Thoracic aorta (tissue), 2 donors: ENCODE measurements at places on chromosomes 7 and 10.

DNA sequence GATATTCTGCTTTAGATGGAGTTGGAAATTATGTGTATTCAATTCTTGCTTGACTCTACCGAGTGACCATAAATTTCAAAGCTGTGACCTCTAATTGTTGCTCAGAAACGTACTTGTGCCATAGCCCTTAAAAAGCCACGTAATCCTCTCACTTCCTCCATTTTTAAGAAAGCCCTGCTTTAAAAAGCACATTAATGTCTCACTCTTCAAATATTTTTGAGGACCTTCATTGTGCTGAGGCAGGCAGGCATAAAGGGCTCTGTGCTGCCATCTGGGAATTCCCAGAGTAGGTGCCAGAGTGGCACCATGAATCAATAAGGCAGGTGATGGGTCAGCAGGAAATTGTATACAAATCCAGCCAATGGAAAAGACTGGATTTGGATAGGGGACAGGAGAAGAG lies 97.7 kb upstream of the FAM204A start:
- DNase-seq = no peak

GRCh38 chr7:2750004-2750407 lies 62.0 kb downstream of the AMZ1 start:
- no peak for DNase-seq

DNA sequence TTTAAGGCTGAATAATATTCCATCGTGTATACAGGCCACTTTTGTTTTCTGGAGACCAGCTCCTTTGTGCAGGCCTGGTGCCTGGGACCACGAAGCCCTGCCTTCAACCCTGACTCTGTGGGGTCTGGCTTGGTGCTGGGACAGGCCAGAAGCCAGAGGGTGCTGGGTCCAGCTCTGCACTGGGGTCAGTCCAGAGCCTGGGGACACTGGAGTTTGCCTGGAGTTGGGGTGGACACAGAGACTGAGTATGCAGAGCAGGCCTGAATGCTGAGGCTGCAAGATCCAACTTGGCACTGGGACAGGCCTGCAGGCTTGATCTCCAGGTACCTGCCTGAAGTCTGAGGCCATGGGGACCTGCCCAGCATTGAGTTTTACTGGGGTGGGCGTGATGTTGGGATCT lies 558.8 kb upstream of the CNTNAP2 start:
- no peak for DNase-seq

- DNase-seq = no peak
Measured at GRCh38 chr7:48041653-48041970, 6.3 kb downstream of the C7orf57 start.

DNA sequence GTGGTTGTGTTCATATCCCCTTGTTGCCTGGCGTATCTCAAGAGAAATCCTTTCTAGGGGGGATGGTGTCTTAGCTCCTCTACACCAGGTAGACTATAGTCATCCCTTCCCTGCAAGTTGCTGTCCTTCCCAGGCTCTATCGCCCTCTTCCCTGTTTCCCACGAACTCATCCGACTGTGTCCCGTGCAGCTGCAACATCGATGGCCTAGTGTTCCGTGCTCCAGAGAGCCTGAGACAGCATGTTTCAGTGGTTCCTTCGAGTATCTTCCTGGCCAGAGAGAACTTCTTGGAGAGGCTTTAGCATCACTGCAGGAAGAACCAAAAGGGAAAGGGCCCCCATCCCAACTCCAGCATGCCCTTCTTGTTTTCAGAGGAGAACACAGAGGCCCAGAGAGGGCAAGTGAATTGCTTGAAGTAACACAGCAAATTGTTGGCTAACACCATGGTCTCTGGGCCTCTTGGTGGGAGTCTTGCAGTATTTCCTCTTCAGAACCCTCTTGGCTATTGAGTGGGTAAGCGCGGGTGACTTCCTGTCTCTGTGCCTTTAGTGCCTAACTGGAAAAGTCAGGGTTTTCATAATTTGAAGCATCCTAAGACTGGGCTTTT lies 162.9 kb downstream of the RGS10 start:
- DNase-seq = no peak

GRCh38 chr10:55374917-55375316 lies 573.9 kb upstream of the PCDH15 start:
- no peak for DNase-seq

- no peak for DNase-seq
Measured at GRCh38 chr7:15159261-15159660, 256.7 kb upstream of the DGKB start.

DNA sequence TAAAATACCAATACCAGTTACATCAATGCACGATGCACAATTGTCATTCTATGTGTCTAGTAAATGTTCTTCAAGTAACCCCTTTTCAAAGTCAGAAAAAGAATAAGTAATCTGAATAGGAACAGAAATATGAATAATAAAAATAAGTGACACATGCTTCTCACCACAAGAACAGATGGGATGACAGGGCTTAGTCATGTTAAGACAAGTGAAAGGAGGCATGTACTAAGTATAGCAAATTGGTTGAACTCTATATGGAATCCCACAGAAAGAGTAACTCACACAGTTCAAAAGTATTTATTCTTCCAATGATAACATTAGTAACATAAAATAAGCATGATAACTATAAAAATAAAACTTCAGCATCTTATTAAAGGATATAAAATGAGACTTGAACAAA lies 100.9 kb upstream of the TAS2R16 start:
- no peak for DNase-seq

DNA sequence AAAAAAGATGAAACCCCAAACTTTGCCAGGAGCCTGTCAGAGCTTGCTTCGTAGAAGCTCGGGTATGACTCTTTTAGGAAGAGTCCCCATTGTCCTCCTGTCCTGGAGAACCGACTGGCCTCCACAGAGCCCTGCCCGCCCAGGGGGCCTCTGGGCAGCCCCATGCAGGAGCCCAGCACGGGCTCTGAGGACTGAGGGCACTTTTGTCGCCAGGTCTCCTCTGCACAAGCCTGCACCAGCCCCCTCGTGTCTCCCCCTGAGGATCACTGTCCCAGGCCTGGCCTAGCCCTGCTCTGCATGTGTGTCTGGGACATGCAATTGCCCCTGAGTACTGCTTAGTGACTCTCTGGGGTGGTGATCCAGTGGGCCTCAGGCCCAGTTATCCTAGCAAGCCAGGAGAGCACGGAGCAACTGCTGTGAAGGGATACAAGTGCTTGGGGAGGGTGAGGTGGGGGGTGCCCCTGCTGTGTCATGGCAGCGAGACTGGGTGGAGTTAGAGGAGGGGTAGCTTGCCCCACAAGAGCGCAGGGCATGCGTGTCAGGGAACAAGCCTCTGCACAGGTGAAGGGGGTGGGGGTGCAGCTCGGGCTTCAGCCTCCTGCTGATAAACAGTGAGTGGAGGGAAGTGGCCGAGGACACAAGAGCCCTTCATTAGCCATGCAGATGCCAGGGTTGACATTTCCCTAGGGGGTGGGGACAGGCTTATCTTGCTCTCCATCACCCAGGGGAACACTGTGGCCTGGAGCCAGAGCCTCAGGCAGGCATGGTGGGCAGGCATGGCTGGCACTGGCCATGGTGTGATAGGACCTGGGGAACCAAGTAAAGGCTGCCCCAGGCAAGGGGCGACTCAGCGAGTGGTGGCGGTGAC lies 143.4 kb downstream of the C10orf105 start:
- DNase-seq = no peak

GRCh38 chr10:35789996-35790395 lies 147.9 kb upstream of the FZD8 start:
- DNase-seq = no peak

DNA sequence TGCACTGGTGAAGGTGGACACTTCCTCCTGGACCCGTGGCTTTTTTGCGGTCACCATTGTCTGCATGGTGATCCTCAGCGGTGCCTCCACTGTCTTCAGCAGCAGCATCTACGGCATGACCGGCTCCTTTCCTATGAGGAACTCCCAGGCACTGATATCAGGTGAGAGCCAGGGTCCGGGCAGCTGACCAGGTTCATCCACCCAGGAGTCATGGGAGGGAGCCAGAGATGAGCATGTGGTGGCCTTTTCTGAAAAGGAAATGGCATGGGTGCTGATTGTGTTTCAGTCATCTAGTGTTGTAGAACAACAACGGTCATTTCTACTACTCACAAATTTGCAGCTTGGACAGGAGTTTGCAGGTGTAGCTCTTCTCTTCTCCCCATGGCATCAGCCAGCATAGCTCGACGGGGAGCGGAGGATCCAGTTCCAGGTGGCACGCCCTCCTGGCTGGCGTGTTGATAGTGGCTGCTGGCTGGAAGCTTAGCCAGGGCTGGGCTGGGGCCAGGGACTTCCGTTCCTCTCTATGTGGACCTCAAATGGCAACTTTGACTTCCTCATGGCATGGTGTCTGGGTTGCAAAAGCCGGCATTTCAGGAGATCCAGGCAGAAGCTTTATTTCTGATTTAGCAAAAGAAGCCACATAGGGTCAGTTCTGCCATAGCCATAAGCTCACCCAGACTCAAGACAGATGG lies 32.7 kb downstream of the SLC29A3 start:
- DNase-seq = no peak

DNA sequence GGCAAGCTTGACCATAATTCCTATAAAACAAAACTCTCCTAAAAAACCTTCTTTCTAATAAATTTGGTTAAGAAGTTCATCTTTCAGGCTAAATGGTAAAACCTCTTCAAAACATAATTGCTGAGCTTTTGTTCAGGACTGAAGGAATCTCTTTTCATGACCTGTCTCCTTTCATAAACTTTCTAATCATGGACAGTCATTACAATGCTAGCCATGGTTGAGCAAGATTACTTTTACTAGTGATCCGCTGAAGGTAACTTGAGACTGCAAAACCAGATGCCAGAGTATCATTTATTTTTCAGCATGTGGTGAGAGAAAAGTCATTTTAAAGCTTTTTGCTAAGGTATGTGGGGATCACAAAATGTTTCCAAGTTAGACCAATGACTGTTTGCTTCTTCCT lies 186.4 kb upstream of the RHOBTB1 start:
- no peak for DNase-seq
